ENCODE measurements at places on chromosomes 4 and X.

DNA sequence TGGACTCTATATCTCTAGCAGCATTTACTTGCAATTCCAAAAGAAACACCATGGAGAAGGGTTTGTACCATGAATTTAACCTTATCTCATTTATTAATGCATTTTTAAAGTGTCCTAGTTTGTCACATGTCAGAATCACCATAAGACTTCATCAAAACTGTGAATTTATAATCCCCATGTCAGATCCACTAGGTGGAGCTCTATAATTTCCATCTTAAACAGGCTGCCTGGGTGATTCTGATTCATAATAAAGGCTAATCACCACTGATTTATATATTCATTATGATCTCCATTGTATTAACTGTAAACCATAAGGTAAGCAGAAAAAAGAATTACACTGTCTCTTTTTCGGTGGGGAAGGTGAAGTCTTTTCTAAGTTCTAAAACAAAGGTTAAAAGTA is 4.0 kb downstream of the TCEAL2 start:
- no peak for DNase-seq

GRCh38 chr4:17475481-17475880 is 36.4 kb downstream of the QDPR start:
- no peak for DNase-seq

DNA sequence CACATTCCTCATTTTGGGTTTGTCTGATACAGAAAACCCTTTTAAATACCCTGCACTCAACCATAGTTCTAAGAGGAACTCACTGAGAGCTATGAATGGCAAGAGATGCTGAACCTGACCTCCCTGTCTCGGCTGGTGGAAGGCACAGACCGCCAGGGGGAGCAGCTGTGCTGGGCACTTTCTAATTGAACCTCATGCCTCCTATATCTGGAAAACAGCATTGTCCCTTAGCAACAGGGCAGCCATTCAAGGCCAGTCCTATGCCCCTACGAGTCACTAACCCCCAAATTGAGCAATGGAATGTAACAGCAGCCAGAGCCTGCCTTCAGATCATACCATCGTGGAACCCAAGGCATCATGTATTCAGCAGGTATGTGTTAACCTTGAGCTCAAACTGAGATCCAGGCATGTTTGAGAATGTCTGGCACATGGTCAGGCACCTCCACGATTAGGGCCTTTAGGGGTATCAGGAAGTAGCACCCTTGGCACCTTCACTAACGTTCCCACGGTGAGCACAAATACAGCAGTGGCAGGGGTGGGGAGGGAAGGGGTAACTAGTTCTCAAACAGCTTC is 5.1 kb downstream of the USP27X start:
- peak; percentile 26 for DNase-seq

- no peak for DNase-seq
Observed at GRCh38 chr4:78940752-78941151, 1.5 kb upstream of the PAQR3 start.

DNA sequence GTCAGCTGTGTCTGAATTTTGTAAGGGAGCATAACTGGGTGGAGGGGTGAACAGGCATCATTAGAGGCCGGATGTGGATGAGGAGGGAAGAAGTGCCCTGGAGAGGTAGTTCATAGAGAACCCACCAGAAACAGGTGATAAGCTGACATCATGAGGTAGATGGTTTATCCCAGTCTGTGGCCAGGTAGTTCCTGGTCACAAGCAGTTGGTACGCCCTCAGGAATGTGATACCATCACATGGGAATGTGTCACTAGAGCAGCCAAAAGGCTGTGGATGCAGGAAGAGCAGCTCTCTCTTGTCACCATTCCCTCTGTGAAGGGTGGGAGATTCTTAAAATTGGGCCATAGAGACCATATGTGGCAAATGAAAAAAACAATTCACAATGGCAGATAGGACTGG is 21.9 kb downstream of the MSN start:
- DNase-seq: no peak

DNA sequence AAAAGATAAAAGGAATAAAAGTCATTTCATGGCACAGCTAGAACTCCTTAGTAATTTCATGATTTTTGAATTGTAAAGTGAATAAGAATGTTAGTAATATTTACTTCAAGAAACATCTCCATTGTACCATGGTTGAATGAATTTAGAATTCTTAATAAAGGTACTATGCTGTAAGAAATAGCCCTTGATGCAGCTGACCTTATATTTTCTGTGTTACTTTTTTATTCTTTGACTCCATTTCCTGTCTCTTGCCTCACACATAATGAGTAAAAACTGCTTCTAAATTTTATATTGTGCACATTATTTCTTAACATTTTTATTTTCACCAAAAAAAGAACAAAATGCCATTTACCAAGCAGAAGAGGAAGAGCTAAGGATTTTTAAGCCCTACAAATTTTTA is 81.9 kb upstream of the PDHA2 start:
- no peak for DNase-seq

DNA sequence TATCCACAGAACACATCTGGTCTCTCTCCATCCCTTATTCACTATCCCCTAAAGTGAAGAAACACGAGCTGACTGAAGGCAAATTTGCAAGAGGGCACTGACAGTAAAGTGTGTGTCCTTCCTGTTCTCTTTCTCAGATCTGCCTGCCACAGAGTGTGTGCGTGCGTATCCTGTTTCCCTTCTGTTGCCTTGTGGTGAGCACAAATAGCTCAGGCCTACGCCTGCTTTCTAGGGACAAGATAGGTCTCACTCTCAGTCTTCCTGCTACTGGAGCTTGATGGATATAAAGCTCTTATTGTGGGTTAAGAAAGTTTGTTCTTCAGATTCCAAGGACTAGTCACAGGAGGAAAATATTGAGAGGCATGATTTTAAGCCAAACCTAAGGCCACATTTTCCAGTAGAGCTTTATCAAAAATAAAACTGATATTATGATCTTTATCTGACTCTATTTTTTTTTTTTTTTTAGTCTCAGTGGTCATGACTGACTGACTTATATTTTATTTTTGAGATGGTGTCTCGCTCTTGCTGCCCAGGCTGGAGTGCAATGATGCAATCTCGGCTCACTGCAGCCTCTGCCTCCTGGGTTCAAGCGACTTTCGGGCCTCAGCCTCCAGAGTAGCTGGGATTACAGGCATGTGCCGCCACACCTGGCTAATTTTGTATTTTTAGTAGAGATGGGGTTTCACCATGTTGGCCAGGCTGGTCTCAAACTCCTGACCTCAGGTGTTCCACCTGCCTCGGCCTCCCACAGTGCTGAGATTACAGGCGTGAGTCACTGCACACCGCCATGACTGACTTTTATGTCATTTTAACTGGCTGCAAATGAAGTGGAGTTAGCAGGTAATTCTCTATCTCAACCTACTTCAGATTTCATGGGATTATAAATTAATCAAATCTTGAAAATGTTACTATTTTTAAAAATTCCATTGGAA is 140.3 kb upstream of the SH3RF1 start:
- DNase-seq: no peak

GRCh38 chr4:155403886-155404285 is 27.1 kb upstream of the MAP9 start:
- no peak for DNase-seq

DNA sequence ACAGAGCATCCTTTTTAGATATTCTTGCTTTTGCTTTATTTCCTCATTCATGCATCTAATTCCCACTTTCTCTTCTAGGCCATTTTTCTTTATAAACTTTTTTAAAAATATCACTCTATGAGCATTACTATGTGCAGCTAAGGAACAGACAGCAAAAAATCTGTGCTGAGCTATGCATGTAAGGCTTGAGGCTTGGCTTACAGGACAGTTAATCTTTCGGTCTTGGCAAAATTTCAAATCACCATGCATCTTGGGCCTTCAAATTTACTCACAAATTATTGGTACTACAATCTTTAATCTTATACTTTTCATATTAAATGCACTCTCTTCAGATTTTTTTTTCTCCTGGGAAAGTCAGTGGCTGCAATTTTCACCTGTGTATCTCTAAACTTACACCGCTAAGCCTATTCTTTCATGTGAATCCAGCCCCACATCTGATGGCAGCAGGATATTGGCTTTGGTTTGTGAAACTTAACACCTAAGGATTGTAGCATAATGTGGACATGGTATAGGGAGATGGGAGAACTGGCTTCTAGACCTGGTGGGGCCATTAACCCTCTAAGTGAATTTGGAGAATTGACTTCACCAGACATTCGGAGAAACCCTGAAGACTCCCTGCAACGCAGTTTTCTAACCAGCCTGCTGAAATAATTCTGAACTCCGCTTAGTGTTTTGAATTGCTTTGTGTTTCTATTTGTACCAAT is 278.3 kb downstream of the SPRY1 start:
- no peak for DNase-seq

DNA sequence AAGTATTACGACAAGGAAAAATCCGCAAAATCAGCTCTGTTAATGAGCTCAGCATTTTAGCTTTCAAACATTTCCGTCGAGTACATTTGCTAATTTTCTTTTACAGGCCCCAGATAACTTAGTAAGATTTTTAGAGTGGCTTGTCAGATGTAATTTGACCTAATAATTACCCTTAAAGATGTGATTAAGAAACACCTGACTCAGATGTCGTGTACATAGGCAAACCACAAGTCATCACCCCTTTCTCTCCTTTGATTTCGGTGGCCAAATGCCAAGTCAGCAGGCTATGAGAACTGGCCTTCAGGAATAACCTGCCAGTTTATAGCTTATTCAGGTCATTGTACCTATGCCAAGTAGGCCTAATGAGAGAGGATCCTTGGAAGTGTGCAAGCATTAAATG is 369.6 kb downstream of the PCDH7 start:
- no peak for DNase-seq

- no peak for DNase-seq
Observed at GRCh38 chrX:106928227-106928626, 8.0 kb downstream of the CLDN2 start.

DNA sequence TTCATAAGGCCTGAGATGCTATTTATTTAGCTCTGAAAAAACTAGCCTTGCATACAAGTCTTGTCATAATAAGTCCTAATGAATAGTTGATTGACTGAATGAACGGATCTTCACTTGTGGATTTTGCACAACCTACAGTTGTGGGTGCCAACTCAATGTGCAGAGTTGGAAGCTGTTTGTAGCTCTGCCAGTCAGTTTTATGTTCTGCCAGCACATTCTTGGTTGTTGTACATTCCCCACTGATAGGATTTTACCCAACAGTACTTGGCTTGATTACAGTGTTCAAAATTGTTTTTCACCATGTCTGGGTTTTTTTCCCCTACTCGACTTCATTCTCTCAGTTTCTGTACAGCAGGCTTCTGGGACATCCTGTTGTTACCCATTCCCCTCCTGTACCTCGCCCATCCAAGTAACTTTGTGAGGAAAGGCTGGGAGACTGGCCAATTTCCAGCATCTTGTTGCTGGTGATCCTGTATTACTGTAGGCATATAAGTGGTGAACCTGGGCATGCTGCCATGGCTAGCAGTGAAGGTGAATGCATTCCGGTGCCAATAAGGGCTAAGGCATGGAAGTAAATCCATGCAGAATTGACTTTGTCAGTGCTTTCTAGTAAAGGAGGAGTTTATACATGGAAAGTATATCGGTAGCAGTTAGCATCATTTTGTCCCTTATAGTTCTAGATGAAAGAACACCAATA is 22.8 kb downstream of the IL1RAPL1 start:
- DNase-seq: no peak

- no peak for DNase-seq
Observed at GRCh38 chr4:10960389-10960788, 275.8 kb upstream of the CLNK start.
